Renal cortical epithelial cell (primary cell): ENCODE measurements at places on chromosomes 7 and 10. TPM values are rescaled to one million over a fixed set of nuclear protein-coding genes. Genes with fewer than 3 reads are reported as not detected.
A peak's percentile ranks its signal among the peaks of the same experiment; 100 is the strongest.

PTN gene
- total RNA-seq: 0.45 and 4.7 TPM in 2 replicates

PIP gene
- total RNA-seq: not detected in 2 replicates

- DNase-seq: no peak
Measured at GRCh38 chr7:12539681-12540080, 30.8 kb upstream of the SCIN start.

GRCh38 chr10:71359364-71360046, 37.2 kb upstream of the CDH23 start:
- DNase-seq: no peak

DNA sequence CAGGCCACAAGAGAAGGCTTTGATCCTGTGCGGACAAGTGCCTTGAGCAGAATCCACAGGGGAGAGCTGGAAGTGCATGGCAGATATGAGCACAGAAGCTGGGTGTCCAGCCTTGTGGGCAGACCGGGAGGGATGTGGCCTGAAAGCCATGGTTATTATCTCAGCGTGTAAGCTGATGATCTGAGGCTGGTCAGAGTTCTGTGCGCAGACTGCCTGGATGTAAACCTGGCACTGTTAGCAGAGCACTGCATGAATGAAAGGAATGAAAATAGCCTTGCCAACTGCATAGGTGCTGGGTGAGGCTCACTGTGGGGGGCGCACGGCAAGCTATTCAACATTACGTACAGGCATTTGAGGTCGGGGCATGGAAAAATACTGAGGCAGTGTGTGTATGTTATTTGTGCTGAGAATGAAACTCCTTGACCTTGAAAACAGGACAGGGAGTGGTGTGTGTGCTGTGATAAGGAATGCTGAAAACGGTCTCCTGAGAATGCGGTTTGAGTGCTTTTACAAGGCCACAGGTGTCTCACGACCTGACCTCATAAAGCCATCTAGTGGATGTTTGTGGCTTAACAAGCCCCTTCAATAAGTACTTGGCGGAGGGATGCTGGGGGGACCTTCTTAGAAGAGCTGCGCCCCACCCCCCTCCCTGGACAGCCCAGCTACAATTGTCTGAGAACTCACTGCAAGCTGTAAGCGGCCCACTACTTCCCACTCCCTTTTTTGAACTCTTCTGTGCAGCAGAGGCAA, 18.7 kb downstream of the AKR1C1 start:
- DNase-seq: peak; percentile 88

DNA sequence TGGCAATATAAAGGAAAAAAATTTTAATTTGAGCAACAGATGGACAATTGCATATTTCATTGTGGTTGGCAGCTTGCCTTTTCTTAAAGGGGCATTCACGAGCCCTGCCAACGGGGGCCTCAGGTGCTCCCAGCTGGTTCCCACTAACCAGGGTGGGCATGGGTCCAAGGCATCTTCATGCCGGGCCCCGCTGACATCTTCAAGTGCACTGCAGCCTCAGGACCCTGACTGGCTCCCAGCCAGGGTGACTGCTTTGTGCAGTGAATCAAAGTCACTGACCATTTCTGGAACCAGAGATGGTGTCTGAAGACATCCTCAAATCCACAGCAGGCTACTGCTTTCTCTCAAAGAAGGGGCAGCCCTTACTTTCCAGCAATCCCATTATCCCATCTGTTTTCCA, 275.2 kb upstream of the MGMT start:
- no peak for DNase-seq

DNA sequence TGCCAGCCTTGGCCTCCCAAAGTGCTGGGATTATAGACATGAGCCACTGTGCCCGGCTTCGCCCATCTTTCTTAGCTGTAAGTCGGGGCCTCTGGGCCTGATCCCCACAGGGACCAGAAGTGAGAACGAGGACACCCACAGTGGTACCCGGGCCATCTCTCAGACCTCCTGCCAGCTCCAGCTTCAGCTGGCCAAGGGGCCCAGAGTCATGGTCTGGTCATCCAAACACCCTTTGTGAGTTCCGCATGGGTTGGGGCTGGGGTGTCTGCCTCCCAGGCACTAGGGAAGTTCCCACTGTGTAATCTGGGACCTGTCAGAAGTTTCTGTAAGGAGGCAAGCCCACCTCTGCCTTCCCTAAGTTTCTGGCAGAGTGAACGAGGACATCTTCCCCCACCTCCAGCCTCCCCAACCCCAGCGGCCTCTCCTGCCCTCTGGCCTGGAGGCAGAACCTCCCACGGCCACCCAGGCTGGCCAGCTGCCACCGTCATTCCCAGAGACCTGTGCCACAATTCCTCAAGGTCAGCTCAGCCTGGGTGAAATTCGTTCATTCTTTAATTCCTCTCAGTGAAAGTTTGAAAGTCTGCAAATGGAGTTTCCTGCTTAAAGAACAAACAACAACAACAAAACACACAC, 19.5 kb upstream of the FOXL3 start:
- DNase-seq: no peak
